Fibroblast of upper back skin (primary cell): ENCODE measurements at places on chromosomes 11 and 22.
A peak's percentile ranks its signal among the peaks of the same experiment; 100 is the strongest.

- DNase-seq: no peak
Observed at GRCh38 chr11:75497788-75498409, 27.8 kb downstream of the GDPD5 start.

DNA sequence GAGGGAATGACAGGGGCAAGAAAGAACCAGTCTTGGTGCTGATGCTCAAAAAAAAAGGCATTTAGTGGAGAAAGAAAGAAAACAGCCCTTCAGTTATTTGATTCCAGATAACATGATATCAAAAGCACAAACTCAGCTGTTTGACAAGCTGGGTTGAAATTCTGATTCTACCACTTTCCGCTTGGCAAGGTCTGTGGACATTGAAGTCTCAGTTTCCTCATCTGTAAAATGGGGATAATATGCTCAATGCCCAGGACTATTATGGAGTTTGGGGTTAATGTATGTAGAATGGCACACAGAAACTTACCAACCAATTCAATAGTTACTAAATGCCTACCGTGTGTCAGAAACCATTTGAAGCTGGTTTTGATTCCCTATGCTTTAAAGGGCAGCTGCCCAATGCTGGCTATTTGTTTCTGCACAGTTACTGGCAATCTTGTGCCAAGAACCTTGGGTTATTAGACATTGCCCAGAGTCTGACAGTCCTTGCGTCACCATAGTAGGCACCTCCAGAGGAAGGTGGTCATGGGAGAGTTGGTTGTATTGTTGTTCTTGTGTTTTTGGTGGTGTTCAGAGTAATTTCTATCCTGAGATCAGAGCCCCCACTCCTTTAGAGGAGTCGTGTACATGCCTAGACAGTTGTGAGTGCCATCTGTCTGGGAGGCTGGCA lies 19.5 kb downstream of the ELF5 start:
- DNase-seq: no peak

DNA sequence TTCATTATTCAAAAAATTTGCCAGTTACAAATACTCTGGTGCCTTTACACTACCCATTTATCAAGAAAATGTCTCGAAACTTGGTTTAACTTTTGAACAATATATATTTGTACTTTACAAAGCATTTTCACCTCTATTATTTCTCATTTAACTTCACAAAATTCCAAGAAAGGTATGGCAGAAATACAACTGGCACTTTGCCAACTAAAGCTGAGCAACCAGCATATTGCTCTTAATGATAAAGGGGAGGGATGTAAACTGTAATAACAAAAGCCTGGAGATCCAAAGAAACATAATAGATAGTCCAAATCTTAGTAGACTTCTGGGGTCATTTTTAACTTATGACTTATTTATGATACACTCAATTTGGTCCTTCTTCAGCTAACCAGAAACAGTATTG lies 7.7 kb downstream of the PITPNB start:
- no peak for DNase-seq

- DNase-seq: no peak
Observed at GRCh38 chr22:38186429-38186828, 4.8 kb upstream of the PLA2G6 start.

- no peak for DNase-seq
Observed at GRCh38 chr22:23909296-23909898, 15.2 kb downstream of the MIF start.

GRCh38 chr11:1226226-1226985 lies 3.5 kb downstream of the MUC5B start:
- DNase-seq: no peak

DNA sequence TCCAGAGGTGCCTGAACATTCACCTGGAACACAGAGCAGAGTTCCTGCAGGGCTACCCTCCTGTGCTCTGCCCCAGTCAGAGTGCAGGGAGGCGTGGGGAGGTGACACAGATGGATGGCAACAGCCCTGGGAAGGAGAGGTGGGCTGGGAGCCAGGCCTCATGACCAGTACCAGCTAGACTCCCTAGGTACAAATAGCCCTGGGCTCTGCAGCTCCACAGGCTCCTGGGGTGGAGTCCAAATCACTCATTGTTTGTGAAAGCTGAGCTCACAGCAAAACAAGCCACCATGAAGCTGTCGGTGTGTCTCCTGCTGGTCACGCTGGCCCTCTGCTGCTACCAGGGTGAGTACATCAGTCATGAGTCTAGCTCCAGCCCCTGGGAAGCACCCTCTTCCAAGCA lies at the start of gene SCGB1D2:
Gene SCGB1D2, plus strand, starts transcription at position 219 of the 400 bp plus-strand sequence. Its CDS starts 69 bp downstream, at position 288.
- no peak for DNase-seq

DNA sequence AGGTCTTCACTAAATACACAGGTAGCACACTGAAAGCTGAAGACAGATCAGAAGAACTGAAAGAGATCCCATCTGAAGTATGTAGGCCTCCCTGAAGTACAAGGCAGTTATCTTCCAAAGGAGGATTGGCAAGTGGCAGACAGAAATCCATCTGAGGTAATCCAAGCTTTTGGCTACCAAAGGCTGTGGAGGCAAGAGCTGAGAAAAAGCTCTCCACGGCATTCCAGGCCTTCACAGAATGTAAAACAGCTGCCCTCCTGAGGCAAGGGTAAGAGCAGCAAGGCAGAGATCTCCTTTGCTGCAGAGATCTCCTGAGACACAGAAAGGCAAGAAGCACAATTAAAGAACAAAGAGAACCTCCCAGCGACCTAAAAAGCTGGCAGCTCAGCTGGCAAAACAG lies 19.1 kb downstream of the PIK3C2A start:
- no peak for DNase-seq

DNA sequence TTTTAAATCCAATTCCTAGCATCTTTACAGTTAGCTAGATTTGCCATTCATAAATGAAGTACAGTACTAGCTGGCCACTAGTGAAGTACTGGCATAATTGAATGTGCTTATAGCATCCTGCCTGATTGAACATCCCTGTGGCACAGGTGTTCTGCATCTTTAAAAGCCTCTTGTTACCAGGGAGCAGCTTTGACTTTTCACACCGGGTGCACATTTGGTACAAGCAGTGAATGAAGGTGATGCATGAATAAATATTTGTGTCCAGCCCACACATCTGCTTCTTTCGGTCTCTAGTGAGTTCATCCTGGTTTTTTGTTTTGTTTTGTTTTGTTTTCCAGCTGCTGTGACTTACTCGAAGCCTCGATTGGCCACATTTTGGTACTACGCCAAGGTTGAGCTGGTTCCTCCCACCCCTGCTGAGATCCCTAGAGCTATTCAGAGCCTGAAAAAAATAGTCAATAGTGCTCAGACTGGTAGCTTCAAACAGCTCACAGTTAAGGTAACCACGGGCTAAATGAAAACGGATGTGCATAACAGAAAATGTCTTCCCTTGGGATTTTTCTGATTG lies 5.3 kb downstream of the ATP5MG start:
- DNase-seq: peak; percentile 6
